ENCODE measurements at places on chromosomes 7 and 10.
A peak's percentile ranks its signal among the peaks of the same experiment; 100 is the strongest.

DNA sequence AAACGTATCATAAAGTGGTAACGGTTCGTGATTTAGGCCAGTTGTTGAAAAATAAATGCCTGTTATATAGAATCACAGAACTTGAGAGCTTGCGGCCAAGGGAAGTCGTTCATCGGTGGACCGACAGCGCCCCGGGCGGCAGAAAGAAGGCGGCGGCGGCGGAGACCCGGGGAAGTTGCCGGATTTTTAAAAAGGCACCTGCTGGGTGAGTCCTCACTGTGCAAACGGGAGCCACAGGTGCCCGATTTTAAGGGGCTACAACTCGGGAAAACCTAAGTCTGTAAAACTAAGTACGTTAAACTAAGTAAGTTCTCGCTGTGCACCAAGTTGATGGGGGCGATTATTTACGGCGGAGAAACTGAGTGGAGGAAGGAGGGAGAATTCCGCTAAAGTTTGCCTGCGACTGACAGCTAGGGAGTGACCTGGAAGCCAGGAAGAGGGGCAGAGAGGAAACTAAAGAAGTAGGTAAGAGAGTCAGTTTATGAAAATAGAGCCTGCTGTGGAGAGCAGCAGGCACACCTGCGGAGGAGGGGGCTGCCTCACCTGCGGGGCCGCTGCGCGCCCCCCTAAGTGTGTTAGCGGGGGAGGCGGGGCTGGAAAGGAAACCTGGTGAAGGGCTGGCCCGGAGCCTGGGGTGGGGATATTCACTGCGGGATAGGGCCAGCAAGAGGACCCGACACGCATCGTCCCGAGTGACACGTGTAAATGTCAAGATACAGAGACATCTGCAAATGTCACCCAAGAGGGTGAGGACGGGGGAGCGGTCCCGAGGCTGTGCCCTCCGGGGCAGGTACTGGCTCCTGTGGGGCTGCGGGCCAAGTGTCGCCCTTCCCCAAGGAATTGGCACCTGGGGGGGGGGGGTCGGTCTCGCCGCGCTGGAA lies 996 bp downstream of the ADAM12 start:
- no peak overlapping the region for H3K27ac ChIP-seq
- peaks cover 46% of the 10 kb centered on the region for H3K27me3 ChIP-seq
- DNase-seq = peak; percentile 79
- peaks cover 24% of the 10 kb centered on the region for H3K4me1 ChIP-seq

- no peak overlapping the region for H3K4me3 ChIP-seq
- H3K27me3 ChIP-seq = peaks cover 7% of the 10 kb centered on the region
- H3K4me1 ChIP-seq = no peaks in the 10 kb centered on the region
- H3K36me3 ChIP-seq = peaks cover 23% of the 10 kb centered on the region
- no peak overlapping the region for H3K27ac ChIP-seq
Measured at GRCh38 chr7:133584956-133585668, 332.2 kb downstream of the EXOC4 start.

DNA sequence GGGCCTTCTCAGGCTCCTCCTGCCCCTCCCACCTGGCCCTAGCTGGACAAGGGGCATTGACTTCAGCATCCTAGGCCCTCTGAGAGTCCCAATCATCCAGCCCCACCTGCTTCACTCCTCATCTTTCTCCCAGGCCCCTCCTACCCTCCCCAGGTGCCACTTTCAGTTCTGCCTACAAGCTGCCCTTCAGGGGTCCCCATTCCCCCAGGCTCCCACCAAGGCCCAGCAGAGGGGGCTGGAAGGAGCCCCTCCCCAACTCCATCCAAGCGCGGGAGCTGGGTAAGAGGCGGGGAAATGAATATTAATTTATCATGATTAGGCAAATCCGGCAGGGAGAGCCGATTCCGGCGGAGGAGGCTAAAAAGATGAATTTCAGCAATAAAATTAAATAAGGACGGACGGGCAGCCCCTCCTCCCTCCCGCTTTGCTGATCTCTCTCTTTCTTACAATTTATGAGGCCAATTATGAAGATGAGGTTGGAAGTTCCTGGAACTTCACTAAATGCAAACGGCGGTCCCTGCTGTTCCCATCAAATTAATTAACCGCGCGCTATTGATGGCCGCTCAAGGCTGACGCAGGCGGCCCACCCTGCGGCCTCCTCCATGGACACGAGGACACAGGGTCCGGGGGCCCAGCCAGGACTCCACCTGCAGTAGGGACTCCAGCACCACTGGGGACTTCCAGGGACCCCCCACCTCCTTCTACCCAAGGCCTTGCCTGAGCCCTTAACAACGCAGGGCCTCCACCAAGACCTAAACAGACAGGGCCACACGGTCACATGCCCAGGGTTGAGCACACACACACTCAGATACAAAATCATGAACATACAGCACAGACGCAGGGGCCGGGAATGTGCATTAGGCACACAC lies 13.9 kb downstream of the POLL start:
- H3K4me3 ChIP-seq = no peak overlapping the region
- H3K27ac ChIP-seq = no peak overlapping the region
- H3K36me3 ChIP-seq = peaks cover 17% of the 10 kb centered on the region

GRCh38 chr10:112811741-112812551 lies 138.1 kb upstream of the TCF7L2 start:
- H3K27me3 ChIP-seq = no peaks in the 10 kb centered on the region
- H3K27ac ChIP-seq = no peak overlapping the region
- DNase-seq = no peak
- H3K36me3 ChIP-seq = peaks cover 11% of the 10 kb centered on the region
- H3K4me3 ChIP-seq = no peak overlapping the region

DNA sequence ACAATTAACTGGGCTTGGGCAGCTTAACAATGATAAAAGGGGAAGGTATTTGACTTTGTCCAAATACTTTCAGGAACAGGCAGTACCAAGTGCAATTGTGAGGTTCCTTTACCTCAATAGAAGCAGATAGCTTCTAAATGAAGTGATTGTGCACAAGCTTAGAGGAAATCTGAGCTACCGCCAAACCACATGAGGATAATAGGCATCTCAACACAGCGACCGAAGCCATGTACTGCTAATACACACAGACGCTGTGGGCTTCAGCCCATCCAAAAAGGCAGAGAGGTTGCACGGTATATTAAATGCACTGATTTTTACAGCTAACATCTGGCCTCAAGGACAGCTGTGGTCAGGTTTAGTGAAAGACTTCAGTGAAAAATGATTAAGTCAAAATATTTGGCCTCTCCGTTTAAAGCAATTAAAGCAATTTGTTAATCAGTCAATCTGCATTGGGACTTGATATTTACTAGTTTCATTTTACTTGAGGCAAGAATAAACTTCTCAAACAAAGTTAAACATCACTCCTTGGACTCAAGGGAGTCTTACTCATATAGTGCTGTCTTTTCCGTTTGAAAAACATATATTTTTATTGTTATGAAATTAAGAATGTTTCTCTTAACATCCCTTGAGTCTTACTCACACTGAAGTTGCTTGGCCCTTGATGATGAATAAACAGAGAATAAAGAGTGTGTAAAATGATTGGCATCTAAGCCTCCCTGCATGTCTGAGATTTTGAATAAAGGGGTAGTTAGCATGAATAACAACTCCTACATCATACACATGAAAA lies 306.3 kb downstream of the C7orf25 start:
- no peak overlapping the region for H3K4me3 ChIP-seq
- peak overlapping the region; percentile 80 for H3K27ac ChIP-seq
- H3K36me3 ChIP-seq = peaks cover 3% of the 10 kb centered on the region
- no peak for DNase-seq

GRCh38 chr7:17355050-17355449 lies 56.6 kb downstream of the AHR start:
- H3K36me3 ChIP-seq = no peaks in the 10 kb centered on the region
- H3K27me3 ChIP-seq = no peaks in the 10 kb centered on the region
- no peak for DNase-seq
- no peak overlapping the region for H3K27ac ChIP-seq
- H3K4me3 ChIP-seq = no peak overlapping the region
- H3K4me1 ChIP-seq = no peaks in the 10 kb centered on the region

DNA sequence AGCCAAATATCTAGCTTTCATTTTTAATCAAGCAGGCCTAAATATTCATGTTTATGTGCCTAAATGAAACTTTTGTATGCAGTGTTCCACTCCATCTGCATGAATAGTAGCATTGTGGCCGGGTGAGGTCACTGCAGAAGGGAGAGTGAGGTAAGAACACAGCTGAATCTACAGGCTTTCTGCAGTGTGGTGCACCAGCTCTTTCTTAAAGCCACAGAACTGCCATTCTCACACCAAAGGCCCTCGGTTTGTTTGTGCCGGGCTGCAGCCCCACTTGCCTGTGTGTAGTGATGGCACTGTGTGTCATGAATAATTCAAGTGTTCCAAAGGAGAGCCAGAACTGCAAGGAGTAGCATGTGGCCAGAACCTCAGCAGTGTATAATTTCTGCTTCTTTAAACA lies 204.1 kb downstream of the TRIL start:
- H3K4me3 ChIP-seq = no peak overlapping the region
- DNase-seq = no peak
- H3K27ac ChIP-seq = no peak overlapping the region
- H3K36me3 ChIP-seq = no peaks in the 10 kb centered on the region
- peaks cover 25% of the 10 kb centered on the region for H3K4me1 ChIP-seq

- DNase-seq = no peak
- peak overlapping the region; percentile 95 for H3K27ac ChIP-seq
- H3K36me3 ChIP-seq = peaks cover 24% of the 10 kb centered on the region
- H3K4me1 ChIP-seq = peaks cover 21% of the 10 kb centered on the region
Measured at GRCh38 chr10:26696786-26697162, 727 bp upstream of the PDSS1 start.

DNA sequence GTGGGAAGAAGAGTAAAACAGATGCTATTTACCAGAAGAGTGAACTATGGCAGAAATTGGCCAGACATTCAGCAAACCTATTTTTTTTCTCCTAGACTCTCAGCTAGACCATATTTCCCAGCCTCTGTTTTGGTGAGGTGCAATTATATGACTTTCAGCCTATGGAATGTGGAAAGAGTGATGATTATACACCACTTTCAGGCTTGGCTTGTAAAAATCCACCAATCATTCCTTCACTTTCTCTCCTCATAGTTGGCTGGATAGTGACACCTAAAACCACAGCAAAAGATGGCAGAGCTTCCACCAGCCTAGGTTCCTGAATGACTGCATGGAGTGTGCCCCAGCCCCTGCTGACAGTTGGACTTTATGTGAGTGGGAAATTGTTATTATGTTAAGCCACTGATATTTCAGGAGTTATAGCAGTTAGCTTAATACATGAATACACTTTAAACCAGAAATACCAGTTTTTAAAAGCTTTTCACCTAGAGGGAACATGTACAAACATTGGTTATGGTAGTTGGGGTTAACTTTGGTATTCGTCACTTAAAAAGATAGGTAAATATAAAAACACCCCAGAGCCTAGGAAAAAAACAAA lies 19.1 kb upstream of the TNKS2 start:
- H3K4me1 ChIP-seq = no peaks in the 10 kb centered on the region
- H3K36me3 ChIP-seq = no peaks in the 10 kb centered on the region
- H3K27me3 ChIP-seq = peaks cover 4% of the 10 kb centered on the region
- DNase-seq = no peak
- H3K4me3 ChIP-seq = no peak overlapping the region

- H3K4me3 ChIP-seq = no peak overlapping the region
- H3K27me3 ChIP-seq = peaks cover 2% of the 10 kb centered on the region
- no peak overlapping the region for H3K27ac ChIP-seq
- DNase-seq = no peak
- peaks cover 86% of the 10 kb centered on the region for H3K4me1 ChIP-seq
- H3K36me3 ChIP-seq = peaks cover 17% of the 10 kb centered on the region
Measured at GRCh38 chr10:124697443-124697836, 46.7 kb downstream of the FAM53B start.

DNA sequence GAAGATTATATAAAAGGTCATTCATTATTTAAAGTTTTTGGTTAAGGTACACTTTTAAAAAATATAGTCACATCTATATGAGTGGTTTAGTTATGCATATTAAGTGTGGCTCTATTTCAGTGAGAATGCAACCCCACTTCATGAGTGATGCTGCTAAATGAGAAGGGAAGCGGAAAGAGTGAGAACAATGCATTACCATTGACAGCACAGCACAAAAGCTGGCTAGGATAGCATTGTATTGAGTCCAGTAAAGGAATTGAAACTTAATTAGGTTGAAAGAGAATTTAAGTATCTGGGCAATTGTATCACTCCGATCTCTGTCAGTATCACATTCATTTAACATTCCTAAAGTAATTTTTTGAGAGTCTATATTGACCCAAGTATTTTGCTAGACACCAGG lies 13.2 kb downstream of the POM121L12 start:
- H3K27me3 ChIP-seq = no peaks in the 10 kb centered on the region
- H3K4me3 ChIP-seq = no peak overlapping the region
- no peak overlapping the region for H3K27ac ChIP-seq
- H3K36me3 ChIP-seq = no peaks in the 10 kb centered on the region

DNA sequence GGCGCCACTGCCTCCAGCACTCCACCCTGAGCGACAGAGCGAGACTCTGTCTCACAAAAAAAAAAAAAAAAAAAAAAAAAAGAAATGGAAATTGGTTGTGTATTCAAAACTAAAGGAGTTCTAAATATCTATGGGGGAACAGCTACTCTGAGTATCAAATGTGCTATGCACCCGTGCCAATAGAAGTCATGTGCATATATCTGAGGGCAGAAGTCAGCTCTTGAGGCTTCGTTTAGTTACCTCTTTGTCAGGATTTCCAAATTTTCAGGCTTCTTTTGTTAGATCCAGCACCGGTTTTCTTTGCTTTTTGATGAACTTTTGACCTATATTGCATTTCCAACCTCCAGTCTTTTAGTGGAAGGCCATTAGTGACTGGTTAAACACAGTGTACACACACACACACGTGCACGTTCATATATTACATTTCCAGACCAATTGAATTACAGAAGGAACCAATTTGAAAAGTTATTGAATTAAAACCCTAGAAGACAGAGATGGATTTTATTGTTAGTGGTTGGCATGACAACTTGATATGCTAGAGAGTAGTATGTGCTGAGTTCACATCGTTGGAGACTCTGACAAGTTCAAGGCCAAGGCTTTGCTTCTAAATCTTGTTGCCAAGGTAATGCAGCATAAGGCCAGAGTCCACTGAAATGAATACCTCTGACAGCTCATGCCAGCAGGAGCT lies 33.1 kb upstream of the ADD3 start:
- H3K4me1 ChIP-seq = peaks cover 36% of the 10 kb centered on the region
- peaks cover under 1% of the 10 kb centered on the region for H3K27me3 ChIP-seq
- H3K36me3 ChIP-seq = no peaks in the 10 kb centered on the region
- DNase-seq = no peak
- H3K27ac ChIP-seq = no peak overlapping the region
- H3K4me3 ChIP-seq = no peak overlapping the region

DNA sequence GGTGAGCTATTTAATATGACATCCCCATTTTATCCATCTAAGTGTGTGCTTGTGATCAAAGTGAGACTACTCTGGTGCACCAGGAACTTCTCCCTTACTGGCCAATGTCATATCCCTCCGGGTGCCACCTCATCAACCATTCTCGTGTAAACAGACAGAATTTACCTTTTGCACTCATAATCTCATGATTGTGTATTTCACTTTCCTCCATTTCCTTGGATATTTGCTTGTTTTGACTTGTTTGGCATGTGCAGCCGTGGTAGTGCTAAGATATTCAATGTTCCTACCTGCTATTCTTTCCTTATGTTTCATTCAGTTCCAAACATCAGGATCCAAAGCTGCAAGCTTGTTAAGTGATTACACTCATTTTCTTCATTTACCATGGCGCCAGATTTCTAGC lies 280.5 kb upstream of the SP8 start:
- no peaks in the 10 kb centered on the region for H3K36me3 ChIP-seq
- no peak for DNase-seq
- no peaks in the 10 kb centered on the region for H3K27me3 ChIP-seq
- no peak overlapping the region for H3K4me3 ChIP-seq
- H3K27ac ChIP-seq = no peak overlapping the region

- H3K36me3 ChIP-seq = peaks cover 12% of the 10 kb centered on the region
- H3K4me1 ChIP-seq = peaks cover 8% of the 10 kb centered on the region
- H3K4me3 ChIP-seq = no peak overlapping the region
- H3K27ac ChIP-seq = no peak overlapping the region
Measured at GRCh38 chr10:14156104-14156503, 174.6 kb downstream of the FRMD4A start.

- H3K27me3 ChIP-seq = peaks cover 8% of the 10 kb centered on the region
- DNase-seq = no peak
- H3K4me3 ChIP-seq = peak overlapping the region; percentile 25
- H3K4me1 ChIP-seq = peaks cover 57% of the 10 kb centered on the region
Measured at GRCh38 chr10:23055424-23056185, 39.8 kb upstream of the MSRB2 start.
